Suppressor macrophage treated with lipopolysaccharide for 1 hour (primary cell): ENCODE measurements at places on chromosomes 16 and 17.

DNA sequence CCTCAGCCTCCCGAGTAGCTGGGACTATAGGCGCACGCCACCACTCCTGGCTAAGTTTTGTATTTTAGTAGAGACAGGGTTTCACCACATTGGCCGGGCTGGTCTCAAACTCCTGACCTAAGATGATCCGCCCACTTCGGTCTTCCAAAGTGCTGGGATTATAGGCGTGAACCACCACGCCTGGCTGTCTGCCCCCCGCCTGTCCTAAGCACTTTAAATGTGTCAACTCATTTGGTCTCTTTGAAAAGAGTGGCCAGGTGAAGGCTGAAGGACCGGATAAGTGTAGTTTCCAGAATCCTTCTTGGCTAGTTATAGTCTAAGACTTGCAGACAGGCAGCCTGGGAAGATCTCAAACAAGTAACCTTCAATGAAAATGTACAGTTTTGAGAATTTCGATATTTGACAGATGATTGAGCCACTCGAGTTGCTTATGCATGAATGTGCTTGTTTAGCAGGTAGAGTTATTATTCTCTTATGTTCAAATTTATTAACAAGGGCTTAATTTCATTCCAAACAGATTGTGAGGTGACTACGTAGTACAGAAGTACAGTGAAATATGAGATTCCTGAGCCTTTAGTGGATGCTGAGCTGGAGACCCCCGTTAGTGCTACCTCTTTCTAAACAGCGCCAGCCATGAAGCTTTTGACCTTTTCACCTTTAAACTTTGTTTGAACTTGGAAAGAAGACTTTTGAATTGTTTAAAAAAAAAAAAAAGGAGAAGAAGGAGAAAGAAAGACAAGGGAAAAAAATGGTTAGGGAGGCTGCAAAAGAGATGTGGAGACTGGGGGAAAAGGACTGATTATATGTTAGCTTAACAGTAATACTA is 164.4 kb upstream of the TBX2 start:
- DNase-seq = no peak

GRCh38 chr16:55453909-55454308 is 25.1 kb upstream of the MMP2 start:
- DNase-seq = peak; percentile 61

DNA sequence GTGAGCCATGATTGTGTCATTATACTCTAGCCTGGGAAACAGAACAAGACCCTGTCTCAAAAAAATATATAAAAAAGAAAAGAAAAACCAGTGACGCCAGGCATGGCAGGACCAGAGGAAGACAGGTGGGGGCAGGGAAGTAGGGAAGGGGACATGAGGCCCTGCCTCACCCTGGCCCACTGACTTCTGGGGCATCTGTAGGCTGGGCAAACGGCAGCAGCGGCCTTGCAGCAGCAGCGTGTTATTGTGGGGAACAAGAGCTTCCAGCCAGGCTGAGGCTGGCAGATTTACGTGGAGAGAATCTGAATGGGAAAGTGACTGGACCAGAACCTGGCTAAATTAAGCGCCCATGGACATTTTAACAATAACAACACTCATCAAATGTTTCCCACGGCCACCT is 19.4 kb downstream of the CMTM4 start:
- no peak for DNase-seq

- no peak for DNase-seq
These were observed 26.3 kb downstream of the WSB1 start for GRCh38 chr17:27320222-27320560.

- DNase-seq = no peak
These were observed 584 bp upstream of the TNRC6A start for GRCh38 chr16:24728891-24729242.

GRCh38 chr17:60510031-60510430 is 16.0 kb downstream of the APPBP2 start:
- no peak for DNase-seq

- peak; percentile 73 for DNase-seq
These were observed 654 bp downstream of the TNFAIP1 start for GRCh38 chr17:28335959-28336871.
